Cerebellum (tissue), 4 donors: ENCODE measurements at places on chromosomes 4 and X. TPM values are rescaled to one million over a fixed set of nuclear protein-coding genes. Genes with fewer than 3 reads are reported as not detected.

NAT8L gene
- total RNA-seq, result 9.2 TPM

CACNA1F gene
- total RNA-seq, result 0.36 TPM

MAGEA6 gene
- not detected for total RNA-seq

MAGEC1 gene
- total RNA-seq, result not detected

NEXMIF gene
- 32.1 TPM for total RNA-seq

KIF4A gene
- total RNA-seq, result 5.7 TPM

IL13RA2 gene
- total RNA-seq, result 1.5 TPM

IL3RA gene
- 2.4 TPM for total RNA-seq

GRCh38 chr4:41257906-41258305, 1.2 kb downstream of the UCHL1 start:
- DNase-seq, result peak; percentile 11

GRCh38 chrX:45434231-45434630, 233.6 kb upstream of the DIPK2B start:
- no peak for DNase-seq

- DNase-seq, result no peak
Observed at GRCh38 chr4:2024683-2025082, 15.9 kb upstream of the NELFA start.

DNA sequence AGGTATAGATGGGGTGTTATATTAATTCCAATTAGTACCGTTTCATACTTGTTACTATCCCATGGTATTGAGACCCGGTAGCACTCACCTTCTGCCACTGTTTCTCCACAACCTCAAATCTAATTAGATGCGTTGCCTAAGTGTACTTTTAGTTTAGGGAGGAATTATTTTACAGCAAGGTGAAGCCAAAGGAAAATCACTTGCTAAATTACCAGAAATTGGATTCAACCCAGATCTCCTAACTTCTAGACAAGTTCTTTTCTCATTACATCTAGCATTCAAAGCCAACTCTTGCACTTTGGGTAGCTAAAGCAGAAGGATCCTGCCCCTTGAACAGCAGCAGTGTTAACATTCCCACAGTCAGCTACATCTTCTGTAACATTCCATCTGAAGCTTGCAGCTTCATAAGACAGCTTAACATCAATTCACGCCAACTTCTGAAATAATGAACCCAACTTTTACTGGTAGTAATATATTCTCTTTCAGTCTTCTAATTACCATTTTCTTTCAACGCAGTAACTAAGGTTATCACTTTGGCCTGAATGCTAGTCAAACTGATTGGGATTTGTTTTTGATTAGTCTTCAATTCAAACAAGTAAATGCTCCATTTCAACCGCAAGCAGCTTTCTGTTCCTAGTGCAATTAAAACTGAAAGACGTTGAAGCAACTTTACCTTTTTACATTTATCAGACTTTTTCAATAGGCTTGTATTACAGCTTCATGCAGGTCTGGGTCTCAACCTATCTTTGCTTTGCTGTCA, 934 bp upstream of the SEC31A start:
- DNase-seq, result no peak

DNA sequence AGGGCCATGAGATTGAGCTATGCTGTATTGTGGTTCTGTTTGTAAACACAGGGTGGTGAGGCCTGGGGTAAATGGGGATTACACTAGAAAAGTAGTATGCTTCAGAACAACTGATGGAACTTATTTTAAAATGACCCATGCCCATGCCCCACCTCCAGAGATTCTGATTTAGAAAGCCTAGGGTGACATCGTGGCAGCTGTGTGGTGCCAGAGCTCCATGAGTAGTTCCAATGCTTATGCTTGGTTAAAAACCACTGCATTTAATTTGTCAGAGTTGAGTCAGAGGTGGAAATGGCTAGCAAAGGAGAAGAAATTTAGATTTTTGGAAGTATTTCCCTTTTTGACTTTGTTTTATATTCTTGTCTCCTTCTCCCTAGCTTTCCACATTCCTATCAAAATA, 63.4 kb upstream of the PDE5A start:
- no peak for DNase-seq

DNA sequence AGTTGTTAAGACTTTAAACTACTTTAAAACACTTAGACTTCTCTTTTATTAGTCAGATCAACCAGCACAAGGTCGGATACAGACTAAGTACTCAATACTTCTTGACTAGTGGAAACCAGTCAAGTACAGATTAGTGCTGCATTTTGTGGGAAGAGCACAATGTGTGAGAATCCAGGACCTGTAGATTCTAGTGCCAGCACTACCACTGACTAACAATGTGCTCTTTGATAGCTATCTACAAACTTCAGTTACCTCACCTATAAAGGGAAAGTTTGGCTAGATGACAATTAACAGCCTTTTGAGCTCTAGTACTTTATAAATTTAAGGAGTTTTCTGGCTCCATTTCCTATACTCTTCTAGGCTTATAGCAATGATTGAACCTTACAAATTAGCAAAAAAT, 181.5 kb downstream of the SLC4A4 start:
- DNase-seq, result no peak

DNA sequence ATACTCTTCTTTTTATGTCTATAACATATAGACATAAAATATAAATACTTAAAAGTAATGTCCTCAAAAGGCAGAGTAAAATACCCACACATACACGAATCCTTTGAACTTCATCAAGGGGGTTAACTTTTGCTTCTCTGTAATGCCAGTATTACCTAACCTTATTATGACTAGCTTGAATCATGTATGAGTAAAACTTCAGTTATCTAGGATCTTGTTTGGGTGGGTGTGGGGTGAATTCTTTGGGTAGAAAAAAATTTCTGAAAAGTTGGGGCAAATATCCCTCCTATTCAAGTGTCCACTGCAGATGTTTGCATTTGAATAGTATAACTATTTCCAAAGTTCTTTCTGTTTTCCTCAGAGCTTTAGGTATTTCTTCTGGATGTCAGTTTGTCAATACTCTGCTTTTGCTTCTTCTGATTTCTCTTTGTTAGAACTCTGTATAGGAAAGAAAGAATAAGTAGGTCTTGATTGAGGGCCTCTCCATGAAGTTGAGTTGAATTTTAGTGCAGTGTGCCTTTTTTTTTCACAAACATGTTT, 173.8 kb downstream of the ADGRL3 start:
- no peak for DNase-seq

DNA sequence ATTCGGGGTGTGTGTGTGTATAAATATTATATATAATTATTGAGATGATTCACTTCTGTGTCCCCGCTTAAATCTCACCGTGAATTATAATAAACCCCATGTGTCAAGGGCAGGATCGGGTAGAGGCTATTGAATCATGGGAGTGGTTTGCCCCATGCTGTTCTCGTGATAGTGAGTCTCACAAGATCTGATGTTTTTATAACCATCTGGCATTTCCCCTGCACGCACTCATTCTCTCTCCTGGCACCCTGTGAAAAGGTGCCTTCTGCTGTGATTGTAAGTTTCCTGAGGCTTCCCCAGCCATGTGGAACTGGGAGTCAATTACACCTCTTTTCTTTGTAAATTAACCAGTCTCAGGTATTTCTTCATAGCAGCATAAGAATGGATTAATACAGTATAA, 851.4 kb upstream of the AGA start:
- no peak for DNase-seq

DNA sequence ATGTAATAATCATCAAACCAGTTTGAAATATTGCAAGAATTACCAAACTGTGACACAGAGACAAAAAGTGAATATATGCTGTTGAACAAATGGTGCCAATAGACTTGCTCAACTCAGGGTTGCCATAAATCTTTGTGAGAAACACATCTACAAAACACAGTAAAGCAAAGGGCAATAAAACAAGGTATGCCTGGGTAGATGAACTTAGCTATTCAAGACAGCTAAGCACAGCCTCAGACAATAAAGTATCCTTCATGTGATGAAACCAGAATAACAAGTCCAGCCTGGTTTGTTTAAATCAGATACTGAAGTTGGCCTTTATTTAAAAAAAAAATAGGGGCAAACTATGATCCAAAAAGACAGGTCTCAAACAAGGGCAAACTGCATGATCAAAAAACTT, 19.2 kb downstream of the LAMTOR3 start:
- no peak for DNase-seq

GRCh38 chrX:132127743-132128142, at the start of gene FRMD7:
Gene FRMD7 (minus strand): TSS chrX:132128020. CDS start chrX:132127844, 176 bp downstream.
- DNase-seq, result no peak

DNA sequence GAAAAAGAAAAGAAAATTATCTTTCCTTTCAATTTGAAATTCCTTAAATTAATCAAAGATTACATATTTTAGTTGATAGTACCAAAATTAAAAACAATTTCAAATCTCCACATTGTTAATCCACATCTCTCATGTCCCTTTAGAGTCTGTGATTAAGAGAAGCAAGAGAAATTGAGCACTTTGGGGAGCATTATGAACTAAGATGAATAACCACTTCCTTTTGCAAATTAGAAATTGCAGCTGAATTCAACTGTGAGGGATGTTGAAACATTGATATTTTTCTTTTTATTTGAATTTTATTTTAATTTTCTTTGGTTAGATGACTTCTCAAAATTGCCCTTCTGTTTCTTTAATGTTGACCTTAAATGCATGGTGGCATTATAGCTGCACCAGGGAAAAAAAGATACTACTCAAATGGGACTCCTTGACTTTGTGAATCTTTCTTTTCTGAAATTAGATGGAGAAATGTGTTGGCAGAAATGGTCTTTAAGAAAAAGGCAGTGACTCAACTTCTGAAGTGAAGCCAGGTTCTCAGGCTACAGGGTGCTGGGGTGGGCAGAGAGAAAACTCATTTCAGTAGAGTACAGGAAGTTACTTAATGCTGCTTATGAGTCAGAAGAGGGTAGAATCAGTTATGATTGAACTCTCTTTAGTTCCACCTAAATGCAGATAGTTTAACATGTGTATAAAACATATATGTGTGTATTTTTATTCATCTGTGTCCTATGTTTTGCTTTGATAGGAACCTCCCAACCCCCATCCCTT, 92.0 kb upstream of the TNIP3 start:
- no peak for DNase-seq

- DNase-seq, result no peak
Observed at GRCh38 chrX:140123446-140123845, 158.1 kb upstream of the CXorf66 start.

DNA sequence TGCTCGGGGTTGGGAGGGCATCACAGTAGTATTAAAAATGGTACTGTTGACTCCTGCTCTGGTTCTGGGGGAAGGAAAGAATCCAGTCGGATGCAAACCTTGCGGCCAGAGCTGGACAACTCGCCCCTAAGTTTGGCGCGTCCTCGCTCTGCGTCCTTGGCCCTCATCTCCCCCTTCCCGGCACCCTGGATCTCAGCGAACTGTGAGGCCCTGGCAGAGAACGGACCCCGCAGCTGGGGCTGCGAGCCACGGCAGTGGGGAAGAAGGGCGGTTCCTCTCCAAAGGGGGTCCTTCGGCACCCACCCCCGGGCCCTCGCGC, 14.0 kb downstream of the ARHGEF6 start:
- no peak for DNase-seq

- DNase-seq, result no peak
Observed at GRCh38 chr4:37023504-37023903, 221.0 kb upstream of the NWD2 start.

DNA sequence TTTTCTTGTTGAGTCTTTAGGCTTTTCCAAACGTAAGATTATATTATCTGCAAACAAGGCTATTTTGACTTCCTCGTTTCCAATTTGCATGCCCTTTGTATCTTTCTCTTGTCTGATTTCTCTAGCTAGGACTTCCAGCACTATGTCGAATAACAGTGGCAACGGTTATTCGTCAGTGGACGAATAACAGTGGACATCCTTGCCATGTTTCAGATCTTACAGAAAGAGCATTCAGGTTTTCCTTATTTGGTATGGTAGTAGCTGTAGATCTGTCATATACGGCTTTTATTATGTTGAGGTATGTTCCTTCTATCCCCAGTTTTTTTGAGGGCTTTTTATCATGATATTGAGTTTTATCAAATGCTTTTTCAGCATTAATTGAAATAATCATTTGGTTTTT, 634.6 kb upstream of the ADGRL3 start:
- DNase-seq, result no peak
